GM06990 (cell line): ENCODE measurements at places on chromosomes 16 and 17.

GRCh38 chr17:76237859-76238313 is 2.4 kb downstream of the RNF157 start:
- no peak for DNase-seq

DNA sequence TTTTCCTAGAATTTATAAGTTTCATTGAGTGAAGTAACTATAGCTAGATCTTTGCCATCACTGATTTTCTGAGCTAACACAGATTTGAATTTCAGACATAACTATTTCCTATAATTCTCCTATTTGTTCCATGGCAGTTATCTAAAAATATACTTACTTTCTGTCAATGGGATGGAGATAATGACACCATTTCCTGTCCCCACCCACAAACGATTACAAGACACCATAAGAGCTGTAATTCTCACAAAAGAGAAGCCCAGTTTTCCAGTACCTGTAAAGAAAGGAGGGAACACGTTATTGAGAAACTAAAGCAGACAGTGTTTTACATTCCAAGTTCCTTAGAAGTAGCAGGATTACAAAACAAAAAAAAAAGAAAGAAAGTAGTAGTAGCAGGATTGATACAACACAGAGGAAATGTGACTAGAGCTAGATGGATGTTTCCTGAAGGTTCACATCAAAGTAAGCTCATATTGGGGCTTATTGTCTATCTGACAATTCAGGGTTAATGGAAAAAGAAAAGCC is 110.9 kb upstream of the TOB1 start:
- no peak for DNase-seq

- DNase-seq, result no peak
Measured at GRCh38 chr17:8041249-8041928, 2.5 kb downstream of the ALOX15B start.

GRCh38 chr16:69818891-69819545 is 56.9 kb downstream of the WWP2 start:
- DNase-seq, result no peak

DNA sequence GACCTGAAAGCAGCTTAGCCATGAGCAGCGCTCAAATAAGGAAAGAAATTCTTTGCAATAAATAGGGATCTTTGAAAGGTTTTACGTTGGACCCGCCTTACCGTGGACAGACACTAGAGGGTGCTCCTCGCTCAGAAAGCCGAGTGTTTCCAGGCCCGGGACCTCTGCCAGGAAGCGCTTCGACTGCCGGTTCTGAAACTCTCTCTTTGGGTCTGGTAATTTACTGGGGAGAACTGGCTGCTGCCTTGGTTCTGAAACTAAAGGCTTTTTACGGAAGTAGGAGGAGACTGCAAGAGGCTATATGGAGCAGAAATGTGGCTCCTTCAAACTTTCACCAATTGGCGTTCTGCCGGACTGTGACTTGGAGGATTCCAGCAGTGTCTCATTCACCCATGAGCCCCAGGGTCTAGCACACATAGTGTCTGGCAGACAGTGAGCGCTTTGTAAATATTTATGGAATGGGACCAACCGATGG is 45.6 kb upstream of the HOXB9 start:
- peak; percentile 9 for DNase-seq

- no peak for DNase-seq
Measured at GRCh38 chr17:8016632-8017424, 14.4 kb downstream of the GUCY2D start.

- no peak for DNase-seq
Measured at GRCh38 chr17:43924558-43924957, 17.2 kb upstream of the MPP2 start.

DNA sequence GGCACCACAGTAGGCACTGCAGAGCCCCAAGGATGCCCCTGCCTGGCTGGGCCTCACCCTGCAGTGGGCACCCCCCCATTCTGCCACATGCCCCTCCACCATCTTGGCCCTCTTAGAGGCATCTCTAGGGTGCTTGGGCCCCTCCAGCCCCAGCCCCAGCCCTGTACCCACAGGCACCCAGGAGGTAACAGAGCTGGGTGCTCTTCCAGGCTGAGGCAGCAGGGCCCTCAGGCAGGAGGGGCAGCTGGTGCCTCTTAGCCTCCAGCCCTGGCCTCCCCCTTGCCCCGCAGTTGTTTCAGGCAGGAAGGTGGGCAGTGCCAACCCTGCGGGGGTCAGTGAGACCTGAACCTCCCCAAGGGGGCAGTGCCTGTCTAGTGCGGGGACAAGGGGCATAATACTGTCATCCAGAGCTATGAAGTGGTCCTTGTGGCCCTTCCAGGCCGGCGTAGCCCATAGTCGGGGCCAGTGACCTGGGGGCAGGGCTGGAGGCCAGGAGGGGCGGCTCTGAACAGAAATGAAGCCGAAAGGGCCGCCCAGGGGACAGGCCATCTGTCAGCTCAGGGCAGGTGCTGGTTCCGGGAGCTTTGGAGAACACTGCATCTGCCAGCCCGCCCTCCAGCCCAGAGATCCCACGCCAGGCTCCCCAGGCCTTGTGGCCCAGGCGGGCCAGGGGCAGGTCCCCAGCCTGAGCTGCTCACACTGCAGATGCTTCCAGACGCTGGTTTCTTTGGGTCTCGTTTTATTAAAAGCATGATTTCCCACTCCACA is 4.9 kb upstream of the AATK start:
- DNase-seq, result no peak
